ENCODE measurements at places on chromosomes 3 and 15.

- no peak for DNase-seq
Measured at GRCh38 chr3:40925231-40925630, 274.1 kb upstream of the CTNNB1 start.

- DNase-seq = no peak
Measured at GRCh38 chr3:49703443-49703927, 14.1 kb downstream of the RNF123 start.

DNA sequence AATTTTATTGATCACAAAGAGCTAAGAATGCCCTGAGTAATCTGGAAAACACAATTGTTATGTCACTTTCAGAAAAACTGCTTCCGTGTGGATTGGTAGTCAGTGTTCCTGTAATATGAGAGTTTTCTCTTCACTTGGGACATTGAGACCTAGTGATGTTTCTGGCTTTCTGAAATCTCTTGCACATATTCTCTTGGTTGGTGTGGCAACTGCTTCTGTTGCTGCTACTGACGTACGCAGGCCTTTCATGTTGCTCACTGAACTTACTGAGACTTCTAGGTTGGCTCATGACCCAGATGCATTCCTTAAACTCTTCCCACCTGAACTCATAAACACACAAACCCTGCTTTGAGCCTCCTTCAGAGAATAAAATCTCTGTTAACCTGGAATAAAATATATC is 175.0 kb upstream of the PFN2 start:
- no peak for DNase-seq

- no peak for DNase-seq
Measured at GRCh38 chr15:41790756-41791546, 16.7 kb downstream of the MAPKBP1 start.

GRCh38 chr3:151425627-151426340 is 35.1 kb downstream of the IGSF10 start:
- DNase-seq = no peak

DNA sequence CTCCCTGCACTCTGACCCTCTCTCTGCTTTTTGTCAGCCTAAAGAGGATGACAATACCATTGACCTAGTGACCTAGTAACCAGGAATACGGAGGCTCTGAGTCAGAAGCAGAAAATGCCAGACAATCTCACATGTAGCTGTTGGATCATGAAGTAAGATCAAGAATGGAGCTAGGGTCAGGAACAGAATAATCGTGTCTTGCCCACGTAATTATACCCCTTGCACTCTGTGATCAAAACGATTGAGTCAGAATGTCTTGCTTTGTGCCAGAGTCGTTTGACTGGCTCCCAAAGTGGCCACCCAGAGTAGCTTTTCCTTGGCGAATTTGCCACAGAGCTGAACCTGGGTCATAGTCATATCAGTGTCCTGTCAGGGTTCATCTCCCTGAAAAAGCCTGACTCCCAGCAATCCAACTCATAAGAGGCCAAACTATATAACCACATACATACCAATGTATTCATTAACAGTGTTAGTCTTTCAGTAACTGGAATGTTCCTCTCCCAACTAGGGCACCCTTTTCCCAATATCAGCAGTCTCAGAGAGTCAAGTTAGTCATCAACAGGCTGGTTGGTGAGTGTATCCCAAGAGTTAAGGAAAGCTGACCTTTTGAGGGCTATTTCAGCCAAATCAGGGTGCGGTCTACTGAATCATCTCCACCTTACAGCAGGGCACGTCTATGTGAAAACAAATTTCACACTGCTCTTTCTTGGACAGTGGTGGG is 5.0 kb upstream of the CDV3 start:
- DNase-seq = no peak

Measured in SIG-M5 (cell line).